ENCODE measurements at places on chromosomes 11 and 22.
A peak's percentile ranks its signal among the peaks of the same experiment; 100 is the strongest.

- no peak for DNase-seq
Measured at GRCh38 chr11:2270322-2271076, at the start of gene ASCL2. Gene ASCL2 (minus strand): TSS chr11:2270588. CDS start chr11:2270332, 256 bp downstream.

DNA sequence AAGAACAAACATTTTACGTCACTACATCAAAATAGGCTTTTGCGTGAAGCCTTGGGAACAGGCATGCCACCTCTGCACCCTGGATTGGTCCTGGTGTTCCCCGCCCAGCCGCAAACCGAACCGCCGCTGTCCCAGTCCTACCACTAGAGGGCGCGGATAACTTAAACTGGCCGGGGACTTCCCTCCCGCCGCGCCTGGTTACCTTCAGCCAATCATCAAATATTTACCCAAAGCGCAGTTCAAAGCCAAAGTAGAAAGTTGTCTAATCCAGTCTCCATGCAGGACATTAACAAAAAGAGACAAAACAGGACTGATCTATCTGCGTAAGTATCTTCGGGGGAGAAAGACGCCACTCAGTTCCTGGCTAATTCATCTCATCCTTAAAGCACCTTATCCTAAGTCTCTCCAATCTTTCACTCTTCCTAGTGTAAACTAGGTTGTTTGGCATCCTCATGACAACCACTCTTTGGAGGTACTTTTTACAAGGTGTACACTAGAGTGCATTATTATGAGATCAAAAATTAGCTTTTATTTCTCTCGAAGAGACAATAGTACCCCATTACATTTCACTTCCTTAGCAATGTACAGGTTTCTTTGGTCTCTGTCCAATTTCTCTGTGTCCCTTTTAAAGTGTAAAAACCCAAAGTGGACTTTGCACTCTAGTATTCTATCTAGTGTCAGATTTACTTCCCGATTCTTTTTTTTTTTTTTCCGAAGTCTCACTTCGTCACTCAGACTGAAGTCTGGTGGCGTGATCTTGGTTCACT, 3.9 kb upstream of the CRY2 start:
- peak; percentile 87 for DNase-seq

- DNase-seq, result no peak
Measured at GRCh38 chr11:87173185-87174039, 135.7 kb downstream of the TMEM135 start.

GRCh38 chr11:82945682-82946081, 44.1 kb downstream of the DDIAS start:
- DNase-seq, result no peak

DNA sequence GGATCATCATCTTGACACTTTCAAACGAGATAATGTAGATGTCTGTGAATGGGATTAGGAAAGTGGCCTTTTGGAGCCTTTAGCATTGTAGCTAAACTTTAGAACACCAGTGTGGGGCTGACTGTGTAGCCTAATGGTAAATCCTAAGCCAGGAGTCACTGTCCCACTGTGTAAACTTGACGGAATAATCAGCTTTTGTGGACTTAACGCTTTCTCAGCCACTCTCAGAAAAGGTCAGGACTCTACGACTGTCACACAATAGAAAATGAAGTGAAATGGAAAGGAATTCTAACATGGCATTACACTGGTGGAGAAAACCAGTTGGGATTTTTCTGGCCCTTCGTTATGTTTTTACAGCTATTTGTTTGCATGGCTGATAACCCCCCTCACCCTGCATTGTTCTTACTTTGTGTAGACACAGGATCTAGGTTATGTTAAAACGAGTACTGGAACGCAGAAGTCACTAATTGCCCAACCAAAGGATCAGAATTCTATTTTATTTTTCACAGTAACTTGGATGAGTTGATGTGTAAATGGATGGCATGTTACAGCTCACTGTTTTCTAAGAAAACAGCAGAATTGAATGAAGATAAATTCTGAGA, 22.0 kb upstream of the GRAMD1B start:
- DNase-seq, result no peak

Data from thoracic aorta (tissue), 2 donors.